ENCODE measurements at places on chromosomes 6 and 20. TPM values are rescaled to one million over a fixed set of nuclear protein-coding genes. Genes with fewer than 3 reads are reported as not detected.

GRCh38 chr6:43939281-43940070, 169.5 kb downstream of the VEGFA start:
- DNase-seq = no peak
- H3K27me3 ChIP-seq = no peaks in the 10 kb centered on the region

The PACSIN1 gene
- not detected for total RNA-seq

DNA sequence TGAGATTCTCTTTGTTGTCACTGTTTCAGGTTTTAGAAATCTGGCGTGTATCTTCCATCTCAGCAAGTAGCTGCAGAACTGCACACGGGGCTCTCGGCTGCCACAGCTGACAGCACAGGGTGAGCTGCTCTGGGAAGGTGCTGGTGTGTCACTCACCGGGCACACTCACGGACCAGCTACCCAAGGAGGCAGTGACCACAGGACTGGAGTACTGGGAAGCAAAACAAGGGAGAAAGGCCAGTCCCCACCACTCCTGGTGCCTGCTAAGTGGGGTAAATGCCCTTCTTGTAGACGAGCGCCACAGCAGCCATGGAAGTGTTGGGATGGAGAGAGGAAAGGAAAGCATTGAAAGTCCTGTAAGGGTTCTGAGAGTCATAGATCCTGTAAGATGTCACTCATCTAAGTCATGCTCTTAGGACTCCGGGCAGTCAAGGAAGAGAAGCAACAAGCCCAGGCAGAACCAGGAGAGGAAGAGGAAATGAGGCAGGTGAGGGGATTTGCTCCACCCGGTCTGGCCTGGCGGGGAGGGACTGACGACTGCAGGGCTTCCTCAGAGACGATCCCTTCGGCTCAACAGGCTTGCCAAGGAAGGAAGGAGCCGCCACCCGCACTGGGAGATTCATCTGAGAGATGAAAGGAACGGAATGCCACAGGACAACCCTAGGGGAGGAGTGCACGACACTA, 48.1 kb downstream of the PRDM1 start:
- no peaks in the 10 kb centered on the region for H3K27me3 ChIP-seq
- no peak for DNase-seq
- no peaks in the 10 kb centered on the region for H3K4me1 ChIP-seq

GRCh38 chr6:122198922-122199321, 200.5 kb upstream of the HSF2 start:
- no peak for DNase-seq
- H3K36me3 ChIP-seq = no peaks in the 10 kb centered on the region
- no peak overlapping the region for H3K4me3 ChIP-seq
- H3K27ac ChIP-seq = no peak overlapping the region
- no peaks in the 10 kb centered on the region for H3K4me1 ChIP-seq
- peaks cover 1% of the 10 kb centered on the region for H3K27me3 ChIP-seq

DNA sequence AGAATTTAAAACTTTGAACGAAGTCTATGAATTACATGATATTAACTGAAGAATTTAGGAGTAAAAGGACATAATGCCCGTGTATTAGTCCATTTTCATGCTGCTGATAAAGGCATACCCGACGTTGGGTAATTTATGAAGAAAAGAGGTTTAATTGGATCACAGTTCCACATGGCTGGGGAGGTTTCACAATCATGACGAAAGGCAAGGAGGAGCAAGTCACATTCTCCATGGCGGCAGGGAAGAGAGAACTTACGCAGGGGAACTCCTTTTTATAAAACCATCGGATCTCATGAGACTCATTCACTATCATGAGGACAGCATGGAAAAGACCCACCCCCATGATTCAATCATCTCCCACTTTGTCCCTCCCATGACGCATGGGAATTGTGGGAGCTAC, 210.6 kb downstream of the CD83 start:
- H3K36me3 ChIP-seq = no peaks in the 10 kb centered on the region
- no peak for DNase-seq
- no peak overlapping the region for H3K4me3 ChIP-seq
- H3K27ac ChIP-seq = no peak overlapping the region
